Hematopoietic multipotent progenitor cell treated with erythropoietin and hydrocortisone succinate and interleukin-3 and kit ligand, for 15 days (in vitro differentiated cells): ENCODE measurements at places on chromosomes 11 and 22.

DNA sequence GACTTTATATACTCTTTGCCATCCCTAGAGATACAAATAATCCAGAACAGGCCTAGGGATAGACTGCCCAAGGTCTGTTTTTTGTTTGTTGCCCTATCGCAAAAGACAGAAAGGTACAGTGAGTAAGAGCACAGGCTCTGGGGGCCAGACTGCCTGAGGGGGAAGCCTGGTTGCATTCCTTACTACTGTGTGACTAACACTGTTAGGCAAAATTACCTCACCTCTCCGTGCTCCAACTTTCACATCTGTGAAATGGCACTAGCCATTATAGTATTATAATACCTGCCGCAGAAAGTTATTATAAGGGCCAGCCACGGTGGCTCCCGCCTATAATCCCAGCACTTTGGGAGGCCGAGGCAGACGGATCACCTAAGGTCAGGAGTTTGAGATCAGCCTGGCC, 14.5 kb downstream of the SLC35F2 start:
- DNase-seq, result no peak

GRCh38 chr11:46892109-46892508, 26.2 kb downstream of the LRP4 start:
- no peak for DNase-seq

DNA sequence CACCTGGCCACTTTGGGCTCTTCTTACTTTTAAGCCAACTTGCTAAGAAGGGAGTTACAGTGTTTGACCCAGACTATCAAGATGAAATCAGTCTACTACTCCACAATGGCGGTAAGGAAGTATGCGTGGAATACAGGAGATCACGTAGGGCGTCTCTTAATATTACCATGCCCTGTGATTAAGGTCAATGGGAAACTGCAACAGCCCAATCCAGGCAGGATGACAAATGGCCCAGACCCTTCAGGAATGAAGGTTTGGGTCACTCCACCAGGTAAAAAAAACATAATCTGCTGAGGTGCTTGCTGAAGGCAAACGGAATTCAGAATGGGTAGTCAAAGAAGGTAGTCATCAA, 1.0 kb upstream of the YPEL4 start:
- DNase-seq, result no peak

GRCh38 chr11:132024587-132025295, 654.3 kb downstream of the NTM start:
- no peak for DNase-seq

GRCh38 chr11:123393312-123393927, 36.6 kb upstream of the GRAMD1B start:
- DNase-seq, result no peak

DNA sequence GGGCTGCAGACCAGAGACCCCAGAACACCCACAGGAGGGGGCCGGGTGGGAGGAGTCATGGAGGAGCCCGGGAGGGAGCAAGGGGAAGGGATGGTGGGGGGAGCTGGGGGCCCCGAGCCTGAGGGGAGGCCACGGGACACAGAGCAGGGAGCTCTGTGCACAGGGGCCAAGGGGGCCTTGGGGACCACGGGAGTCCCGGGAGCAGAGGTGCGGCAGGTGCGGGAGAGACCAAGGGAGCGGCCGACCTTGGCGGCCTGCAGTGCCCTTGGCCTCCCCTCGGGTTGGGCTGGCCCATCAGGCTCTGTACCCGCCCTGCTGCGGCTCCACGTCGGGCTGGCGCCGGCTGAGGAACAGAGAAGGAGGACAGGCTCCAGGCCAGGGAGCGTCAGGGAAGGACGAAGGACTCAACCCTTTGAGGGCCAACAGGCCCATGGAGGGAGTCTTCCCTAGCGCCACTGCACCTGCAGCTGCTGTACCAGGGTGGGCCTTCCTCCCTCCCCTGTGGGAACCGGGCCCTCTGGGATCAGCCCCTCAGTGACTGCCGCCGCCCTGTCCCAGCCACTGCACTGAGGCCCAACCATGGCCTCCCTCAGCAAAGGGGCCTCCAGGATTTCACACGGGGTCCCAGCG, 17.8 kb upstream of the BRSK2 start:
- no peak for DNase-seq

DNA sequence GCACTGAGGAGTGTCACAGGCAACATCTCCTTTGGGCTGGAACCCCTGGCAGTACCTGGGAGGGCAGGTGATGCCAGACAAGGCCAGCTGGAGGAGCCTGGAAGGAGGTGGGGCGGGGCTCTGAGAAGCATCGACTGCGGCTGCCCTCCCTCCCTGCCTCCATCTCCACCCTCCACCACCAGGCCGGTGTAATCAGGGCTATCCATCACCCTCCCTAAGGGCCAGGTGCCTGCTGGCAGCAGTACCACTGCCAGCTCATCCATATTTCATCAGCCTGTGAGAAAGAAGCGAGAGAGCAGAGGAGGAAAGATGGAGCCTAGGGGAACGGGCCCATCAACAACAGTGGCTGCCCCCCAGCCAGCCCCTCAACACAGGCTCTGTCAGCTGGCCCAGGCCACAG, 51.4 kb upstream of the RASD2 start:
- DNase-seq, result no peak

DNA sequence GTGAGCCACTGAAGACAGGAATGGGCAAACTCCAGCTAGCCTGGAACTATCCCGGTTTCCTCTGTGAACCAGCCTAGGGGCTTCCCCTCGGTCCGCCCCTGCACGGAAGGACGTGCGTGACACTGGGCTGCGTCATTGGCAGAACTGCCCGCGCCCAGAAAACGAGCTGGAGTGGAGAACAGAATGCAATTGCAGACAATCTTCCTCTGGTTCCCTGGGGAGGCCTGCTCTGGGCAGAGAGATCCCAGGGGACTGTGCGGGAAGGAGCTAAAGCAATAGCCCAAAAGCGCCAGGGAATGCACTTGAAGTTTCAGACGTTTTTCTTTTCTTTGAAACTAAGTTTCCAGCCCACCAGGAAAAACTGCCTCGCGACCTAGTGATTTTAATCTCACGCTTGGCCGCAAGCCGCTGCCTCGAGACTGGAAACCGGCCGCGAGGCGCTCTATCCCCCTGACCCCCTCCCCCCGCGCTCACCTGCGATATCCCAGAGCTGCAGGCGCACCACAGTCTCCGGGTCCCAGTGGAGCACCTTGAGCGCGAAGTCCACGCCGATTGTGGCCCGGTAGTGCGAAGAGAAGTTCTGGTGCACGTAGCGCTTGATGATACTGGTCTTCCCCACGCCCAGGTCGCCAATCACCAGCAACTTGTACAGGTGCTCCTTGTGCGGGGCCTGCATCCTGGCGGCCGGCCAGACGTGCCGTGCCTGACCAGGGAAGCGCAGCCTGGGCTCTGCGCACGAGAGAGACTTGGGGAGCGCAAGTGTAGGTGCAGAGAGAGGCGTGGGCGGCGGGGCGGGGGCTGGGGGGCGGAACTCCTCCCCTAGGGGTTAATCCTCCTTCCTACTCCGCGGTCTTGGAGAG, at the start of gene RAB38:
Gene RAB38, minus strand, starts transcription at position 735 of the 860 bp plus-strand sequence. Its CDS starts 59 bp downstream, at position 676.
- DNase-seq, result peak; percentile 4

GRCh38 chr22:34902335-34902734, 163.6 kb upstream of the ISX start:
- no peak for DNase-seq

- no peak for DNase-seq
Observed at GRCh38 chr11:72588421-72589410, 85.5 kb downstream of the PDE2A start.

GRCh38 chr22:49951000-49951677, 9.4 kb upstream of the PIM3 start:
- DNase-seq, result no peak

DNA sequence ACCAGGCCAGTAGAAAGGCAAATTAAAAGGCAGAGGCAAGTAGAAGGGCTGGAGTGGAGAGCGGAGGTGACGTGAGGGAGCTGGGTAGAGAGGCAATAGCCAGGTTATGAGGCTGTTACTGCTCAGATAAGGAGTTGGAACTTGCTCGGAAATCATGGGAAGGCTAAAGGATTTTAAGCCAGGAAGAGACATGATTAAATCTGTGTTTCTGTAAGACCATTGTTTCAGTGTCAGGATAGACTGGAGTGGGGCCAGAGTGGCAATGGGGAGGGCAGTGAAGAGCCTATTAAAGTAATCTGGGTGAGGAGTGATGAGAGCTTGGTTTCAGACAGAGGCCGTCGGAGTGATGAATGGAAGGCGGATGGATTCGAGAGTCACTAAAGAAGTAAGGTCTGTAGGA, 39.0 kb downstream of the GRAMD1B start:
- no peak for DNase-seq

- no peak for DNase-seq
Observed at GRCh38 chr22:45029501-45029900, 19.7 kb upstream of the PHF21B start.

DNA sequence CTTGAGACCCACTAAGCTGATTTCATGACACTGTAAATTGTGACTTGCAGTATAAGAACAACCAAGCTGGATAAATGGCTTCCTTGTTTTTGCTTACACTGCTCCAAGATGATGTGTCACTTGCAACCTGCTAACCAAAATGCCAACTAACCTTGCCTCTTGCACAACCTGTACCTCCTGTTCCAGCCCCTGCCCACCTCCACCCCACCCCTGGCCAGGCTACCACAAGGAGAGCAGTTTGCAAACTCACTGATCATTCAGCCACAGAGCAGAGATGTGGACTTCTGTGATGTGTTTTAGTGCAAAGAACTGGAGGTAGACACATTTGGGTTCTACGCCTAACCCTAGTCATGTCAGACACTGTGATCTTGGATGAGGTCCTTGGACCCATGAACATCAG, 4.3 kb upstream of the APOL6 start:
- no peak for DNase-seq

- DNase-seq, result peak; percentile 69
Observed at GRCh38 chr11:34468209-34468841, 29.6 kb downstream of the CAT start.

DNA sequence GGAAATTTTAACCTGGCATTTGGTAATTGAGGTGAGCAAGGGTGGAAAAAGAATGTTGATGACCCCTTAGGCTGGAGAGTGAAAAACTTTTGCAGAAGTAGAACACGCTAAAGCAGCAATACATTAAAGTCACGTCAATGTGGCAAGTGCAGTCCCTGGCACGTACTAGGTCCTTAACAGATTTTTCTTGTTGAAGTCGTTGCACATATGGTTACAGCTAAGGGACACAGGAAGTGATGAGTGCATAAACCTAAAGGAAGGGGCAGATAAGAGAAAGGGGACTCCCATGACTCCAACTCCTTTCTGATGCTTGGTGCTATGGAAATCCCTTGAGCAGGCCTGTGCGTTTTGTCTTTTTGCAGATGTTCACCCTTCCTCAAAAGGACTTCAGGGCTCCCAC, 1.2 kb downstream of the ACCS start:
- peak; percentile 8 for DNase-seq

- no peak for DNase-seq
Observed at GRCh38 chr22:39318507-39319283, 728 bp downstream of the RPL3 start.

DNA sequence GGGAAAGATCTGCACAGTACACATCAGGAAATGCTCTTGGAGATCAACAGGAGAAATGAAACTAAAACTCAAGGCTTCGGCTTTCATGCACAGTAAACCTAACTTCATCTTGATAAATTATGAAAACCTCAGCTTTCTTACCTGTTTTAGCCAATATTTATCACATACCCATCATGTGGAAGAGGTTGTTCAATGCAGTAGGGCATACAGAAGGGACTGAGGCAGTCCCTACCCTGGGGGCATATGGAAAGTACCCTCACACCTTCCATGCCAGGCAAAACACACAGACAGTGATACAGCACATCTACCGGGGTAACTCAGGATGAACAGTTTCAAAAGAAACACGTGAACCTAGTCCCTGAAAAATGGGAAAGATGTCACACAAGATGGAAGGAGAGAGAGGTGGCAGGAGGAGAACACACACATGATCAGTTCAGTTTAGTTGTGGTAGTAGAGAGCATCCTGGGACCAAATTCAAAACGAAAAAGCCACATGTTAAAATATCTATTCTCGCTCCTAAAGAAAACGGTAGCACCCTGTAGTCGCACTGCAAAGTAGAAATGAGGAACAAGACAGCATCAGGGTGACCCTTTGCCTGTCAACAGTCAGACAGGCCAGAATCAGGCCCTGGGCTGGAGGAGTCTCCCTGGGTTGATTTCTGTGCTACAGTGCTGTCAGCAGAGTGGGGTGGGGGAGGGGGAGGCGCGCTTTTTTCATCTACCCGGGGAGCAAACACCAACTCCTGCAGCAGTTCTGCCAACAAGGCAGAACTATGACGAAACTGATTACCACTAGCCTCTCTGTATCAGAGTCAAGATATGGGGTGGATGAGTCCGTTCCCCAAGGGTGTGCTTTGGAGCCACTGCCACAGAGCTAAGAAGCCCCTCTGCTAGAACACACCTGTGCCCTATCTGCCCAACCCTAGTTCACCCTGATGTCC, 1.3 kb downstream of the HIRA start:
- DNase-seq, result peak; percentile 71

DNA sequence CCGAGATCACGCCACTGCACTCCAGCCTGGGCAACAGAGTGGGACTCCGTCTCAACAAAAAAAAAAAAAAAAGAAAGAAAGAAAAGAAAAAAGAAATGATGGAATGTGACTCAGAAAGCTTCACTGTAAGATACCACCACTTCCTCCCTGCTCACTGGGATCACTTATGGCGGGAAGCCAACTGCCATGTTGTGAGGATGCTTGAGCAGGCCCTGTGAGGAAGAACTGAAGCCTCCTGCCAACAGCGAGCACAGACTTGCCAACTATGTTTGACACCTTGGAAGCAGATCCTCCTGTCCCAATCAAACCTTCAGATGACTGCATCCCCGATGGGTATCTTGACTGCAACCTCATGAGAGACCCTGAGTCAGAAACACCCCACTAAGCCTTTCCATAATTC, 8.3 kb downstream of the SEC14L6 start:
- no peak for DNase-seq

DNA sequence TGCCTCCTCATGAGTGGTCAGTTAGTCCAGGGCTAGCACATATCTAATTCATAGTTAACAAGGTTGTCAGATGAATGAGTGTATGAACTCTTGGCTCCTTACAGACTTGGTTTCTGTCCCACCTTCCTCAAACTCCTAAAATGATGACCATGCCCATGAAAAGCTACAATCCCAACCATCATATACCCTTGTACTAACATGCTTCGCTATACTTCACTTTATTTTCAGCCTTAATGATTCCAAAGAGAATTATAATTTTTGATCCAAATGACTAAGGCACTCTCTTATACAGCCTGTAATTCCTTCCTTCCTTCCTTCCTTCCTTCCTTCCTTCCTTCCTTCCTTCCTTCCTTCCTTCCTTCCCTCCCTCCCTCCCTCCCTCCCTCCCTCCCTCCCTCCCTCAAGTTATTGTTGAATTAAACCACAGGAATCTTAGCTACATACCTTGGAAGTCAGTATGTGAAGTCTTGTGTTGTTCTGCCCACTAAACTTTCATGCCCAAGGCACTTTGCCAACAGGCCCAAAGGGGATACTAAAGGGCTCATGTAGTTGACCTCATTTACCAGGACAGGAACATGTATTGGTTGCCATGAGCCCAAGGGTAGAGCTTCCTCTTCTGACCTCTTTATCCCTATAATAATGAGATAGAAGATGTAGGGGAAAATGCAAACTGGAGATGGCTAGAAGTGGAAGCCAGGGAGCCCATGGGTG, 37.4 kb downstream of the CALCA start:
- no peak for DNase-seq

- DNase-seq, result no peak
Observed at GRCh38 chr11:5646139-5646538, 21.3 kb downstream of the TRIM34 start.

GRCh38 chr11:72433455-72434036, 785 bp downstream of the CLPB start:
- no peak for DNase-seq

- DNase-seq, result no peak
Observed at GRCh38 chr11:120710354-120711131, 199.0 kb downstream of the GRIK4 start.
